ENCODE measurements at places on chromosomes 16 and 17. TPM values are rescaled to one million over a fixed set of nuclear protein-coding genes. Genes with fewer than 3 reads are reported as not detected.

The KRTAP3-2 gene
- 0.35 TPM for total RNA-seq

The CETP gene
- not detected for total RNA-seq

The TACO1 gene
- 55.1 TPM for total RNA-seq

The FAM171A2 gene
- 4.1 TPM for total RNA-seq

The BCAR1 gene
- 82.8 TPM for total RNA-seq

The ITGAD gene
- not detected for total RNA-seq

The RETREG3 gene
- total RNA-seq, result 27.9 TPM

The SPNS3 gene
- 0.05 TPM for total RNA-seq

The KRTAP1-5 gene
- total RNA-seq, result not detected

The ALDH3A2 gene
- 161 TPM for total RNA-seq

The LPCAT2 gene
- total RNA-seq, result 5.8 TPM

The PNMT gene
- not detected for total RNA-seq

The KRT10 gene
- total RNA-seq, result 121 TPM

The GGA3 gene
- total RNA-seq, result 33.0 TPM

The TERB1 gene
- not detected for total RNA-seq

The PRDM7 gene
- total RNA-seq, result not detected

The TEKT5 gene
- total RNA-seq, result not detected
